ENCODE measurements at places on chromosomes 1 and 21.

DNA sequence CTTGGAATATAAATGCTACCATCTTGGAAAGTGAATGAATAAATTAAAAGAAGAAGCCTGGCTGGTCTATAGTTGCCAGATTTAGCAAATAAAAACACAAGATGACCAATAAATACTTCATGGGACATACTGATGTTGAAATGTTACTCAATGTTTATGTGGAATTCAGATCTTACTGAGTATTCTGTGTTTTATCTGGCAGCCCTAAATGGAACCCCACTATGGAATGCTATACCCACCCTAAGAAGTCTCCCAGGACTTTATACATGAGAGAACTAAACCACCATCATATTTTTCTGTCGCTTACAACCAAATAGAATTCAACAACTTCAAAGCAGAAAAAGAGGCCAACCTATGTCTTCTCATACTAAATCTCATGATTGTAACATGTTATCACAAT lies 177.6 kb upstream of the HMCN1 start:
- DNase-seq, result no peak

DNA sequence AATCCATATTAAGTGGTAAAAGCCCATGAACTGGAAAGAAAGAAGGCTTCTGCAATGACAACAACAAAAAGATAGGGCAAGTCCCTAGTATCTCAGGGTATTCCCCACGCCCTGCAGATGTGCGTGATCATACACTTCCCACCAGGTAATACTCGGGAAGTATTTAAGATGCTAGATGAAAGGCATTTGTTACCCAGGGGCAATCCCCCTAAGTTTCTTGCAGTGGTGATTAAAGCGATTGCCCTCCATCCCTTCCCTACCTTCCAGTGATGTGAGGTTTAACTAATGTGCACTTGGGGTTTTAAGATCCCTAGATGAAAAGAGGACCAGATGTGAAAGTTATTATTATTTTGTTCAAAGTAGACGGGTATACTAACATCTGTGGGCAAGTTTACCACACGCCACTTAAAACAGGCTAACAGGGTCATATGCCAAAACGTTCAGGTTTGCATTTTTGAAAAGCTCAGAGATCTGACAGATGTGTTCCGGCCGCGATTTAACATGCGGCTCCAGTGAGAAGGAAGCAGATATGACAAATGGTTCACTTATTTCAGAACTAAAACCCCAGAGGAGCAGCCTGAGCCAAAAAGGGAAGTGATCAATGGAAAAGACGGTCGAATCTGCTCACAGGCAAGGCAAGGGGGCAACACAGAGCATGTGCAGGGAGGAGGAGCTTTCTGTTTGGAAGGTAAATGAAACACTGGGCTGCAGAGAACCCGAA lies 17.4 kb downstream of the TIAM1 start:
- DNase-seq, result no peak

GRCh38 chr1:243849421-243850201 lies 432 bp downstream of the AKT3 start:
- no peak for DNase-seq

- no peak for DNase-seq
These were observed 1.1 kb upstream of the COL6A2 start for GRCh38 chr21:46096596-46097335.

Data from mammary epithelial cell (primary cell).